ENCODE measurements at places on chromosomes 6 and 20. TPM values are rescaled to one million over a fixed set of nuclear protein-coding genes. Genes with fewer than 3 reads are reported as not detected.

- no peaks in the 10 kb centered on the region for H3K4me1 ChIP-seq
- H3K27me3 ChIP-seq = no peaks in the 10 kb centered on the region
- DNase-seq = no peak
These were observed 172.1 kb upstream of the ID4 start for GRCh38 chr6:19664878-19665612.

GRCh38 chr6:105771313-105771970 lies 314.7 kb upstream of the PRDM1 start:
- H3K27me3 ChIP-seq = no peaks in the 10 kb centered on the region
- no peak for DNase-seq
- H3K36me3 ChIP-seq = no peaks in the 10 kb centered on the region
- no peak overlapping the region for H3K27ac ChIP-seq
- H3K4me1 ChIP-seq = no peaks in the 10 kb centered on the region

DNA sequence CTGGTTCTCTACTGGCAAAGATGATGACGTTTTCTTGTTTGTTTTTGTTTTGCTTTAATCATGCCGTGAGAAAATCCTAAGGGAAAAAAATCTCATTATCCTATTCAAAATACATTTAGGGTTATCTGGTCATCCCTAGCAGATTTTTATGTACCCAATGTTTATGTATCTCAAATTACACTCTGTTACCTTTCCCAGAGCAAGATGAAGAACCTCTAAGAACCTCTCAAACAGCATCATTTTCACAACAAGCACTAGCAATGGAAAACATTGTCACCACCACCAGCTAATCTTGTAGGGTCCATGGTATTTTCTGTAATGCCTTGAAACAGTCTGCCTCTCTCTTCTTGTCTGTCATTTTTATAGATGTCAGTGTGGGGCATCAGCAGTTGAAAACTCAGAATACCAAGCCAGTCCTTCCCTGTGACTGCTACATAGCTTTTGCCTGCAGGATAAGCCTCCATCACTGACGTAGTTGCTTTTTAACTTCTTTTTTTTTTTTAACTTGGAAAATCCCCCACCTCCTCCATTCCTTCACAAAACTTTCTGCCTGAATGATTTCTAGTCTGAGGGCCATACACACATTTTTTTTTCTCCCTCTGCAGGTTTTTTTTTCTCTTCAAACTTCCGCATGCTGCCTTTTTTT lies 2.4 kb upstream of the SNAP25 start:
- no peak overlapping the region for H3K4me3 ChIP-seq
- H3K36me3 ChIP-seq = no peaks in the 10 kb centered on the region
- peaks cover 12% of the 10 kb centered on the region for H3K4me1 ChIP-seq
- DNase-seq = no peak
- no peak overlapping the region for H3K27ac ChIP-seq

Gene OR2B6
- 0.07 TPM for polyA plus RNA-seq

Measured in large intestine (tissue), 12 donors.